ENCODE measurements at places on chromosomes 6 and 20.

DNA sequence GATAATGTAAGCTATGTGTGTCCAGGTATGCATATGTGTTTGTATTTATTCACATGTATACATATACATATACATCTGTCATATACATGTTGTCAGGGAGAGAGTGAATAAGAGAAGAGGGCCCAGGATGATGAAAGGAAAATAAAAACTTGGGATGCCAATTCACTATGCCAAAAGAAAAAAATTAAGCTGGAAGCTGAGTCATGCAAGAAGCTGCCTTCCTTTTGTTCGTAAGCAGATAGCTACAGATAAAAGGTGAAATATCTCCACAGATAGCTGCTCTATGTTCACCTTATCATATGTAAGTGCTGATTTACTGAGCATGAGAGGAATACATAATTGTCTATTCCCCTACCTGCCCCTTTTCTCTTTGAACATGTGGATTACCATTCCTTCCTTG lies 579.9 kb downstream of the EPM2A start:
- DNase-seq, result no peak

DNA sequence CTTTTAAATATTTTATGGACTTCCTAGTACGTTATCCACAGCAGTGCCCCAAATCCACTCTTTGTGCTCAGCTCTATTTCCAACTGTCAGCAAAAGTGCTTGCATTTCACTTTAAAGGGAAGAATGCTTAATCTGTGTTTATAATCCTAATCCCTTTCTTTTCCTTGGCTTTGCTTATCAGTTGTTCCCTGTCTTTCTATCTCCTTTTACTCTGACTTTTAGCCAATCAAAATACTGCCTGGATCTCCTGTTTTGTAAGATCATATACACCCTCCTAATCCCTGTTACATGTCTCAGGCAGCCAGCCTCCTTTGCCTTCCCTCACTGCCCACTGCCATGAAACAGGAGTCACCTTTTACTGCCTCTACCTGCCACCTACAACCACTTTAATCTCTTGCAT lies 102.9 kb downstream of the AIG1 start:
- DNase-seq, result no peak

GRCh38 chr6:161104966-161105365 lies 113.4 kb downstream of the MAP3K4 start:
- no peak for DNase-seq

- DNase-seq, result no peak
Observed at GRCh38 chr6:129957941-129958898, 60.2 kb upstream of the L3MBTL3 start.

DNA sequence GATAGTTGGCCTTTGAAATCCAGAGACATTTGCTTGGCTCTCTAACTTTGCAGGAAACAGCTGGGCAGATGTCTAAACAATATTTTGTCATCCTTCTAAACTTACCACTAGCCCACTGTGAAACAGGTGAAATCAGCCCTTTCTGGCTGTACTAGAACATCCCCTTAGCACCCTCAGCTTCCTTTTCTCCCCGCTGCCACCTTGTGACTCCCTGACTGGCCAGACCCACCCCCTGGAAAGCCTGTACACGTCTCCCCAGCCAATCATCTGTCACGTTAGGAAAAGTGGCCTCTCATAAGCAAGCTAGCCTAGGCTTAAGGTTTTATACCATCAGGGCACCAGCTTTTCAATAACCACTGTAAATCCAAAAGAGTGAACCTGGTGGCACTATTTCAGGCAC lies 88.6 kb upstream of the E2F3 start:
- no peak for DNase-seq

DNA sequence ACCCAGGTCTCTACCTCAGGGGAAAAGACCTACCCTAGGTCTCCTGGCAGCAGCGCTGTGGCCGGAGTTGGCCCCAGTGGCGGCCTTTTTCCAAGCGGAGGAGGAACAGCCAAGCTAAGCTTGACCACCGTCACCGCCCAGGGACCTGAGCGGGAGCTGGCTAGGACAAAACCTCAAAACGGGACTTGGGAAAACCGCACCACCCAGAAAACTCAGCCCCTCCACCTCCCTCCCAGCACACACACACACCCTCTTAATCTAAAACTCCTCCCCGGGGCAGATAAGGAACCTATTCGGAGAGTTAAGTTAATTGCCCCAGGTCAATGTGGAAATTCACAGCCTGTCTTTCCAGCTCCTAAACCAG lies 2.7 kb upstream of the TRERF1 start:
- DNase-seq, result no peak

GRCh38 chr6:82832811-82833210 lies 232.8 kb downstream of the UBE3D start:
- DNase-seq, result no peak

DNA sequence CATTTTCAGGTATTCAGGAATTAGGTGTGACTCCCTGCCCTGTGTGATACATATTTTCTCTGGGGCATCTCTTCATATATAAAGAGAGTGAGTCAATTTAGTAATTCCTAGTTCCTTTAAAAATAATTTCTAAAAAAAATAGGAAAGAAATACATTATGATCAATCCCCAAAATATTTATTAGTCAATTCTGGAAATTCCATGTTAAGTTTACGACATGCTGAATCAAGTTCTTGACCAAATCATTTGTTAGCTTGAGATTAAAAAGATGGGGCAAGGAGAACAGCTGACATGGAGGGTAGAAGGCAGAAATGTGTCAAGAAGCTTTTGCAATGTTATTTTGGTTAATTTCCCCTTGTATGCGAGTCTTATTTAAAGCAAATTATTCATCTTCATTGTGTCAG lies 22.7 kb upstream of the PRDM1 start:
- DNase-seq, result no peak

GRCh38 chr6:12334526-12335130 lies 44.5 kb downstream of the EDN1 start:
- DNase-seq, result no peak

Measured in AG04450 (cell line).